ENCODE measurements at places on chromosomes 5 and 9.

DNA sequence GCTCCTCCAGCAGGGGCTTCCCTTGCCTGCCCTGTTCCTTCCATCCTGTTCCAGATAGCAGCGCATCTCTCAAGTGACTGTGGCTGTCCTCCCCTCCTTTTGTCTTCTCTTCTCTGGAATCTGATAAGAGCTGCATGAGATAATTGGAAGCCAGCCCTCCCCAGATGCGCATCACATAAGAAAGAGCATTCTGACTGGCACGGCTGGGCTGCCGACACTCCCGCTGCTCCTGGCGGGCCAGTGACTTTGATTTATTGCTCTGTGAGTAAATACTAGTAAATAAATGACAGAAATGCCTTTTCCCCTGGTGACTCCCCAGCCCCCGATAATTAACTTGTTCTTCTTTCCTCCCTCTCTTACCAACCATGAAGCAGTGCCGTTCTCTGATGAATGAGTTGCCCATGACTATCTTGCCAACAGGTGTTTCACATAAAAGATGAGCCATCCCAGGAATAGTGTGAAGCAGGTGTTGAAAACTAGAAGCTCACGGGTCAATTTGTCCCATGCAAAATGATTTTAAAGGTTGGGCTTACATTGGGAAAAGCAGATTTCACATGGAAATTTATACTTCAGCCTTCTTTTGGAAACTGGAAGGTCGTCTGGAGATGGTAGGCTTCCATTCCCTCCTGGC lies 212.3 kb downstream of the ERCC6L2 start:
- DNase-seq = no peak

DNA sequence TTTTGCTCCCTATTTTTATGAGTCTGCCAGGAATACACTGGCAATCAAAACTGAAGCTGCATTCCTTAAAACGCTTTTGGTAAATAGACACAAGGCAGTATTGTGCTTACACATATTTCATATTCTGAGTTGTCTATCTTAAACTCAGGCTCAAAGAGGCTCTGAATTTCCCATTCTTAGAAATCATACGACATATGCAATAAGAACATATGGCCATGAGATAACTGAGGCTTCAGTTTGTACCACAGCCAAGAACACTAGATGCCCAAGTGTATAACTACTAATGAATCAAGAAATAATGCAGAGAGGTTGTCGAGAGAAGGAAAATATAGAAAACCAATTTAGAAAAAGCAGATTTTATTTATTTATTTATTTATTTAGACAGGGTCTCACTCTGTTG lies 357.4 kb downstream of the NDUFS4 start:
- no peak for DNase-seq

- DNase-seq = peak; percentile 26
Observed at GRCh38 chr9:33166231-33167083, 679 bp downstream of the B4GALT1 start.

DNA sequence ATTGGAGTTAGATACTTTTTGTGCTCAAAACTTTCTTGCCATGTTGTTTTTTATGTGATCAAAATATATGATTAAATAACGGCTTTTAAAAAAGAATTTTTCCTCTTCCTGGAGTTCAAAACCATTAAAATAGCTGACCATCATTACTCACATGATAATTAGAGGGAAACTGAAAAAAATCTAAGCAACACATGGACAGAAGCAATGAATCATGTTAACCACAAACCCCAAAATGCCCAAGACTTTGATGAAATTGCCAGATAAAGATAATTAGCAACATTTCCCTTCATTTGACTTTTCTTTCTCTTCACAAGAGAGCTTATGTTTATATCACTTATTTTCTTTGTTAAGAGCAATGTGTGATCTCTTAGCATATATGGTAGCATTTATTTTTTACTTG lies 1294.2 kb downstream of the EFNA5 start:
- no peak for DNase-seq

- DNase-seq = no peak
Observed at GRCh38 chr5:111734597-111734996, 22.4 kb downstream of the NREP start.

DNA sequence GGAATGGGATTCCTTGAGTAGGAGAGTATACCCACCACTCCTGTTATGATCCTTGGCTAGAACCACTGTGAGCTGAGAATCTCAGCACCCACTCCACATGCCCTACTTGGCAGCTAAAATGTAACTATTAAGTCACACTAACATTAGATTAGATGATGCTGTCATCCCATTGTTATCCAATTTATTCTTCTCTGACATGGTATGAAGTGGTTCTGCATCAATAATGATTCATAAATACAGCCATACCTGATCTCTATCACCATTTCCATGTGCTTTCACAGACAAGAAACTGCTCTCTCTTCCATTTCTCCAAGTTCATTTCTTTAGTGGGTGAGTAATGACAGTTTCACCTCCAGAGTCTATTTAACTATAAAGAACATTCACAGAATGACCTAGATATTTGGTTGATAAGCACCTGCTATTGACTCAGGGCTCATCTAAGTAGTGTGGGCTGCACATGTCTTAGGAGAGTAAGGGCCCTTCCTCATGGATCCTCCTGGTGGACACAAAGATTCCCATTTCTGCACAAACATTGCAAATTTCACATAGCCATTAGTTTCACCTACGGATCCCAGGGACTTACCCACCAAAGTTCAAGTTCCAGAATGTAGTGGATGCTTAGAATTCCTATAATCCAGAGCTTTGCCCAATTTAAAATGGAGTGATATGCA lies 187.9 kb downstream of the EBF1 start:
- DNase-seq = no peak

DNA sequence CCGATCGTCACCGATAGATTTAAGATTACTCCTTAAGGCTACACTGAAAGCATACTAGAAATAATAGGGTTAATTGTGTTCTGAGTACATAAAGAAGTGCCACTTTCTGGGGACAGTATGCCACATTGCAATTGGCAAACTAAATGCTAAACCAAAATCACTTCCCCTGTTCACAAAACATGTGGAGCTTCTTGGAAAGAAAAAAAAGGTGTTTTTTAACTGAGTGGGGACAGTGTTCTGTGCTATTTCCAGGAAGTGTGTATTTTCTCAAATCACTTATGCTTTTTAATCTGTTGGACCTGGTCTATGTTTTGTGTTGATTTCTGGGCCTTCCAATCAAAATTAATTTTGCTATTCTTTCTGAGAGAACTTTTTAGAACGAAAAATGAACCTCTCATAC lies 149.3 kb upstream of the MPDZ start:
- DNase-seq = no peak

- no peak for DNase-seq
Observed at GRCh38 chr9:137190315-137190856, 1.9 kb downstream of the SSNA1 start.

- DNase-seq = no peak
Observed at GRCh38 chr9:13707612-13708576, 428.4 kb upstream of the MPDZ start.

- no peak for DNase-seq
Observed at GRCh38 chr5:17316970-17317459, 99.6 kb downstream of the BASP1 start.

DNA sequence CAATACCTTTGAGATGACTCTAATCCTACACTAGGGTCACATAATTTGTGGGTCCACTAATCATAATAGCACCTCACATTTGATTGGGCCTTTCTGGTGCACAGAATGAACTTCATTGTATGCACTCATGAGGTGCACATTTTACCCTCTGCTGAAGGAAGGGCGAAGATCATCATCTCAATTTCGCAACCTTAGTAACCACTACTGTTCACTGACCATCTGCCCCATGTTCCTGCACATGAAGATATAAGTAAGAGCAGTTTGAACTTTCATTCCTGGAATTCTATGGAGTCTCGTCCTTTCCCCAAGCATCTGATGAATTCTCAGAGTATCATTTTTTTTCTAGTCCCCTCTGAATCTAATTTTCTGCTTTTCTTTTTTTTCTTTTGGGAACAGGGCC lies 21.2 kb downstream of the GAS1 start:
- no peak for DNase-seq

DNA sequence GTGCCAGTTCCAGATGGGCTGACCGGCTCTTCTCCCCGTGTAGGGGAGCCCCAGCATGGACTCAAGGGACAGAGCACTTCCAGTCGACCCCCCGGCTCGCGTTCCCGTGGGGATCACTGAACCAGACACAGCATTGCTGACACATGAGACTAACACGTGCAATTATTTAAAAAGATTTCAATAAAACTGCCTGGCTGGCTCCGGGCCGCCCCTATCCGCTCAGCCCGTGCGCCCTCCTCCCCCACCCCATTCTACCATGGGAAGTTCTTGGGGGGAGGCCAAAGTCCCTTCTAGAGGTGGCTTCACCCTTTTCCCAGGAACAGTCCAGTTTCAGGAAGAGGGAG lies 4.7 kb downstream of the TESK1 start:
- no peak for DNase-seq

DNA sequence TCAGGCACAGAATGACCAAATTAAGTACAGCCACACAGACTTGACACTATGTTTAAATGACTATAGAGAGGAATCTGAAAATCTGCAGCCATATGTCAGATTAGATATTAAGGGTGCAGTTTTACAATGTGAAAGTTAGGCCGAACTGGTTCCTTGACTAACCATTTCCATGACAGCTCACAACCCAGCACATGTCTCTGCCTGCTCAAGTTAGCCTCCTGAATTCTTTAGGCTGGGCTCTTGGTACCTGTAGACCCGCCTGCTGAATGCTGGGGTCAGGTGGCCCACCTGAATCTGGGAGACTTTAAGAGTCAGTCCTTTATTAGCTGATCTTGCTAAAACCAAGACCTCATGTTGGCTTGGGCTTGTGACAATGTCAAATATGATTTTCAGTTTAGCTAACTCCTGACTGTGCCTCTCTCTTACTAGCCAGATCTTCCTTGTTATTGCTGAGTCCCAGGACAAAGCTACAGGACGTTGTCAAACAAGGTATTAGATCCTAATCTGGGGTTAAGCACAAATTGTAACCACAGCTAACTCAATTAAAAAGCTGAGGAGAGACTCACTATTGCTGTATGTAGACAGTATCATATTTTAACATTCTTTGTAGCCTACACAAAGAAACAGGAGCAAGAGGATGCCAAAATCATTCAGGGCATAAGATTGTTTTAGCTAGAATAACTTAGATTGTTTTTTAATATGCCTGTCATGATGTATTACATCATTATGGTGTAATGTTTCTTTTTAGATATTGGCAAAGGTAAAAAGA lies 490.9 kb downstream of the SEMA5A start:
- DNase-seq = no peak

DNA sequence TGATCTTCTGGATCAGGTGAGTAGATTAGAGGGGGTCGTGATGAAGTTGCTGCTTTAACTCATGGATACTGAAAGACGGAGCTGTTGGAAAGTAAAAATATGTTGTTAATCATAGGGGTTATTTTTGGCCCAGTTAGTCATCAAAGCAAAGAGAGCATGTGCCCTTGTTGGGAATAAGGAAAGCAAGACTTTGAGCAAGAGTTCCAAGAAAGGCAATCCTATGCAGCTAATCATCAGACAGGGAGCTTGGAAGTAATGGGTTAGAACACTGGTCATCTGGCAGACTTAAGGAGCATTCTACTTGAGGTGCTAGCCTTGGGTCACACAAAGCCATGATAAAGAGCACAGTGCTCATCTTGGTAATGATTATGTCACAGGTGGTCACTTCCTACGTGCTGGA lies 18.3 kb downstream of the ASPN start:
- DNase-seq = no peak

DNA sequence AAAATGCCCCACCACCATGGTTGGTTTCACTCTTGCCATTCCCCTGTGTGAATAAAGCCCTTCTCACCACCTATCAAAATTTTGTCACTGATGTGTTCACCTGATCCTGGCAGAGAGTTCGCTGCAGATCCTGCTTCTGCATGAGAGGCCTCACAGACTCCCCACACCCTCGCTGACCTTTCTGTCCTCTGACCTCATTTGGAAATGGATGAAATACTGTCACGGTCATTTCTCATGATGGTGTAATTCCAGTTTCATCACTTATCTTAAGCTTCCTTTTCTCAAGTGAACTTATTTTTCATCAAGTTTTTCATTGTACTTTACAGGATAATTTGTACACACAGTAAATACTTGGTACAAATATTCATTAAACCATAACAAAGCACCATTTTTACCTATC lies 131.3 kb downstream of the FRMD3 start:
- DNase-seq = no peak

DNA sequence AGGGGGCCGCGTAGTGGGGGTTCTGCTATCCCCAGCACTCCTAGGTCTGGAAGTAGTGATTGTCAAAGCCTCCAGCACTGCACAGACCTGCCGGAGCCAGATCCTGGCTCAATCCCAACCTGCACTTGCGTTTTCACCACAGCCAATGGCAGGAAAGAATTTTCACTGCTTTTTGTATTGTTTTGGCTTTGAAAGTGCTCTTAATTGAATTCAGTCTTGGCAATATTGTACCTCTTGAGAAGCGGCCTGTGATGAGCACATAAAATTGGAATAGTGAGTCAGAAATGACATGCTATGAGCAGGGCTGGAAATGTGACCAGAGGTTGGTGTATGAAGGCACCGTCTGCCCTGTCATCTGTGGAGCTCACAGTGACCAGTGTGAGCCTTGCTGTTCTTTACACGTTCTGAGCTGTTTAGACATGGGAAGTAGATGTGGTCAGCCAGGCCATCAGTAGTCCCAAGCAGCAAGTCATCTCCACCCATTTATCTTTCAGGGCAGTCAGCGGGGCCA lies 41.5 kb downstream of the SECISBP2 start:
- no peak for DNase-seq

- DNase-seq = peak; percentile 43
Observed at GRCh38 chr5:113574417-113574816, 60.9 kb downstream of the YTHDC2 start.

GRCh38 chr5:172064766-172065165 lies 58.3 kb upstream of the FBXW11 start:
- DNase-seq = no peak

DNA sequence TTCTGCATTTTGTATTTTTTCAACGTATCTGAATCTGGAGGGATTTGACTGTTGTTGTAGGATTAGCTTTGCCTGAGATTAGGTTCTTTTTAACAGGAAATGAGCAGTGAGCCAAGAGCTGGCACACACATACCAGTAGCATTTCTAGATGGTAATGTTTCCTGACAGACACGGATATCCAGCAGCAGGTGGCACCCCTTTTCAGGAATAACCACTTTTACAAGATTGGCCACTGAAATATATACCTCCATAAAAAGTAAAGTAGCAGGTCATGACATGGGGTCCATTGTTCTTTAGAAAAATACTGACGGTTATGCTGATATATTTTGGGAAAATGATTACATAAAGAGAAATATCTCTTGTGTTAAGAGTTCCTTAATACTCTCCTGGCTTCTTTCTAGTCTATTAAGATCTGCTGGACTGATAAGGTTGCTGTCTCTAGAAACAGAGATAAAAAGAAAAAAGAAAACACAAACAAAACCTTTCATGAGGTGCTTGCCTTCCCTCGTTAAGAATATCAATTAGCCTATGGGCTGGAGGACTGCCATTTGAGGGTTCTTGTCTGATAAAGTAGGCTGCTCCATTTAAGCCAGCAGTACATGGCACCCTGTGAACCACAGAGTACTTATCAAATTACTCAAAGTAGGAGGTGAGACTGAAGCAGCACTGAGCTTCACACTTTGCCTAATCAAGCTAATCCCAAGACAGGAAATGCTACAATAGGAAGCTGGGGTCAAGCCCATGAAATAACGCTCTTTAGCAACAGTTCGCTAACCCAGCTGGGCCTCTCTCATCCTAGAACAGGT lies 101.6 kb upstream of the PCA3 start:
- DNase-seq = no peak
